Memory B cell (primary cell): ENCODE measurements at places on chromosomes 5 and 9.
A peak's percentile ranks its signal among the peaks of the same experiment; 100 is the strongest.

DNA sequence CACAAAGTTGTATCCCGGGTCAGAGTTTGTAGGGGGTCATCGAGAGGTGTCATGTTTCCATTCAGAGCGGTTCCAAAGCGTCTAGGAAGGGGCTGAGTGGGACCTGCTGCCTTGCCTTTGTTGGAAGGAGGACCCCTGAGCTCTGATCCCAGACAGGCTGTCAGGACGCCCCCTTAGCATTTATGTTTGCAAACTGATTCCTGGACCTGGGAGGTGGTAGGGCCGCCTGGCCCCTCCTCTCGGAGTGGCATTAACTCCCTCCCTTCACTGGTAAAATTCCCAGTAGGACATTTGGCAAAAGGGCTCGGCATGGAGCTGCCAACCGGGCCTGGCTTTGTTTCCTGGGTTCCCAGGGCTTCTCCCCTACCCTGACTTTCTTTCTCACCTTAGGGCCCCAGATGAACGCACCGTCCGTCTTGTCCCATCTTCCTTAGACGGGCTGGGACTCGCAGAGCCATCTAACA, 2.5 kb downstream of the JADE2 start:
- peak overlapping the region; percentile 18 for H3K27ac ChIP-seq
- H3K27me3 ChIP-seq, result no peaks in the 10 kb centered on the region
- peaks cover 41% of the 10 kb centered on the region for H3K4me1 ChIP-seq

GRCh38 chr5:80592761-80593160, 22.7 kb upstream of the ANKRD34B start:
- no peak overlapping the region for H3K4me3 ChIP-seq
- no peaks in the 10 kb centered on the region for H3K4me1 ChIP-seq
- H3K27ac ChIP-seq, result no peak overlapping the region
- peaks cover 7% of the 10 kb centered on the region for H3K27me3 ChIP-seq

DNA sequence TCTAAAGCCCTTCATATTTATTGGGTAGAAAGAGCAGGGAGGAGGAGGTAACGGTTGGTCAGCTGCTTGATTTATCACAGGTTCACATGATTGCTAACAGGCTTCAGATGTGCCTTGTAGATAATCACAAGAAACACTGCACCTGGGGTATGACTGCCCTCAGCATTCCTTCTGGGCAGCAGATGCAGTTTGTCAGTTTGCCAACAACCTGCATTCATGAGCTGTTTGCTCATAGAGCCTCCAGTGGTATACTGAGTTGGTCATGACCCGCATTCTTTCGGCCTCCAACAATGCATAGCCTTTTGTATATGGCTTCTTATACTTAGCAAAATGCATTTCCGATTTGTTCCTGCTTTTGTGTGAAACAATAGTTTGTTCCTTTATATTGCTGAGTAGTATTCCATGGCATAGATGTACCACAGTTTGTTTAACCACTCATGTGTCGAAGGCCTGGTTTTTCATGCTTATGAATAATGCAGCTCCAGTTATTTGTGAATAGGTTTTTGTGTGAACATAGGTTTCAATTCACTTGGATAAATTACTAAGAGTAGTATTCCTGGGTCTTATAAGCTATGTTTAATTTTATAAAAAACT, 83.6 kb downstream of the ARHGEF28 start:
- H3K36me3 ChIP-seq, result peaks cover 3% of the 10 kb centered on the region
- H3K27ac ChIP-seq, result no peak overlapping the region
- no peak overlapping the region for H3K4me3 ChIP-seq
- no peak for DNase-seq
- no peaks in the 10 kb centered on the region for H3K4me1 ChIP-seq

GRCh38 chr5:174155281-174155680, 109.8 kb downstream of the NSG2 start:
- no peak overlapping the region for H3K4me3 ChIP-seq
- H3K36me3 ChIP-seq, result no peaks in the 10 kb centered on the region

DNA sequence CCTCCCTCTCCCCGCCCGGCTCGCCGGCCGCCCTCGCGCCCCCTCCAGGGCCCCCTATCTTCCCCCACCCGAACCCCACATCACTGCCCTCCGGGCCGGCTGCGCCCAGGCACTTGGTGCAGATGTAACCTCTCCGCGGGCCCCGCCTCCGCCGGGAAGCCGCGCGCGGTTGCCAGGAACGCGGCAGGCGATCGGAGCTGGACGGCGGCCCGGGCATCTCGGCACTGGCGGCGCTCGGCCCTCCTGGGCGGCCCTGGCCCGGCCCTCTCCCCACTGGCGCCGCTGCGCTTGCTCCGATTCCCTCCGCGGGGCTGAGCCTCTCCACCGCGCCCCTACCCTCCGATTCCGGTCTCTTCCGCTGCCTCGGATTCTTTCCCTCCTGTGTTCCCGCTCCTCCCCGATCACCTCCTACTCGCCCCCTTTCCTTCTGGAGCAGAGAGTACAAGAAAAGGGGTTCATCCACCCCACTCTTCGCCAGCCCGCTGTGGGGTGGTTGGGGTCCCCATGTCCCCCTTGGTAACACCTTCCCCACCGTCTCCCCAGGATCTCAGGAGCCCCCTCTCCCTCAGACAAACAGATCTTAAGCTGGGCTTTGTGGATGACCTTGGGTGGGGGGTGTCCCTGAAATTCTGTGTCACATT, 70.6 kb downstream of the C9orf50 start:
- H3K4me1 ChIP-seq, result peaks cover 7% of the 10 kb centered on the region
- peaks cover 29% of the 10 kb centered on the region for H3K27me3 ChIP-seq
- DNase-seq, result no peak
- peak overlapping the region; percentile 47 for H3K4me3 ChIP-seq
- no peak overlapping the region for H3K27ac ChIP-seq

GRCh38 chr9:135489188-135489906, 9.8 kb downstream of the PPP1R26 start:
- no peak overlapping the region for H3K4me3 ChIP-seq
- peaks cover 2% of the 10 kb centered on the region for H3K36me3 ChIP-seq
- no peaks in the 10 kb centered on the region for H3K4me1 ChIP-seq
- no peak for DNase-seq

- no peak overlapping the region for H3K27ac ChIP-seq
- no peak for DNase-seq
- no peak overlapping the region for H3K4me3 ChIP-seq
- H3K4me1 ChIP-seq, result no peaks in the 10 kb centered on the region
- no peaks in the 10 kb centered on the region for H3K36me3 ChIP-seq
Measured at GRCh38 chr9:89022001-89022759, 30.9 kb downstream of the S1PR3 start.

GRCh38 chr9:112288029-112288428, 45.4 kb downstream of the PTBP3 start:
- no peak for DNase-seq
- H3K36me3 ChIP-seq, result peaks cover 61% of the 10 kb centered on the region
- no peak overlapping the region for H3K4me3 ChIP-seq
- no peak overlapping the region for H3K27ac ChIP-seq
- H3K27me3 ChIP-seq, result no peaks in the 10 kb centered on the region

GRCh38 chr5:5026409-5026785, 113.7 kb upstream of the ADAMTS16 start:
- H3K27me3 ChIP-seq, result peaks cover 1% of the 10 kb centered on the region
- H3K36me3 ChIP-seq, result peaks cover 4% of the 10 kb centered on the region
- H3K27ac ChIP-seq, result no peak overlapping the region

DNA sequence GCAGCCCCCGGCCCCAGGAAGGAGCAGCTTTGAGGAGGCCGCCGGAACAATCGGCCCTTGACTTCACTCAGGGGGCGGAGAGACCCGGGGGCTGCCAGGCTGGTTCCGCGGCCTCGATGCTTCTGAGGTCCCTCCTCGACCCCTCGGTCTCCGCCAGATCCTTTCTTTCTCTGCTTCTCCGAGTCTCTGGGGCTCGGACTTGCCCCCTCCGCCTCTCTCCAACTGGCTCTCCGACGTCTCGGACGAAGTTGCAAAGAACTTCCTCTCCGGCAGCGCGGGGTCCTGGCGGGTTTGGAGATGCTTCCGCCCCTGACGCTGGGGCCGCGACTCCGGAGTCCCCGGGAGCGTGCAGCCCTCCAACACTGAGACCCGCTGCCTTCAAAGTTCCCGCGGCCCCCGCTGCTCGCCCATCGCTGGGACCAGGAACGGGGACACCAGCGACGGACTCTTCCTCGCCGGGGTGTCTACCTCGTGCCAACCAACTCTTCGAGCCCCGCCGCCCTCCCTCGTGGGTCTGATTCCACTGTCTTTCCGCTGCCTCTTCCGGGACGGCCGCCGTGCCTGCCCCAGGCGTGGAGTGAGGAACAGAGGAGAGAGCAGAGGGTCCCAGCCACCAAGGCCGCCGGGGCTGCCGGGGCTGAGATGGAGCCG, 7.0 kb downstream of the PAX5 start:
- no peak for DNase-seq
- H3K4me1 ChIP-seq, result peaks cover 52% of the 10 kb centered on the region
- H3K27ac ChIP-seq, result no peak overlapping the region
- peak overlapping the region; percentile 97 for H3K4me3 ChIP-seq
- H3K36me3 ChIP-seq, result peaks cover 13% of the 10 kb centered on the region
- H3K27me3 ChIP-seq, result no peaks in the 10 kb centered on the region

- no peaks in the 10 kb centered on the region for H3K4me1 ChIP-seq
- H3K36me3 ChIP-seq, result no peaks in the 10 kb centered on the region
- H3K27me3 ChIP-seq, result peaks cover 4% of the 10 kb centered on the region
Measured at GRCh38 chr9:86434039-86434726, 80.0 kb upstream of the TUT7 start.

- H3K4me3 ChIP-seq, result no peak overlapping the region
- H3K4me1 ChIP-seq, result peaks cover 2% of the 10 kb centered on the region
- no peak for DNase-seq
- H3K27me3 ChIP-seq, result no peaks in the 10 kb centered on the region
- H3K36me3 ChIP-seq, result no peaks in the 10 kb centered on the region
Measured at GRCh38 chr5:107512029-107512428, 158.7 kb downstream of the EFNA5 start.

- H3K27me3 ChIP-seq, result no peaks in the 10 kb centered on the region
- H3K27ac ChIP-seq, result no peak overlapping the region
- H3K4me3 ChIP-seq, result no peak overlapping the region
- no peak for DNase-seq
- no peaks in the 10 kb centered on the region for H3K36me3 ChIP-seq
Measured at GRCh38 chr5:166257661-166258060, 2033.8 kb upstream of the WWC1 start.

DNA sequence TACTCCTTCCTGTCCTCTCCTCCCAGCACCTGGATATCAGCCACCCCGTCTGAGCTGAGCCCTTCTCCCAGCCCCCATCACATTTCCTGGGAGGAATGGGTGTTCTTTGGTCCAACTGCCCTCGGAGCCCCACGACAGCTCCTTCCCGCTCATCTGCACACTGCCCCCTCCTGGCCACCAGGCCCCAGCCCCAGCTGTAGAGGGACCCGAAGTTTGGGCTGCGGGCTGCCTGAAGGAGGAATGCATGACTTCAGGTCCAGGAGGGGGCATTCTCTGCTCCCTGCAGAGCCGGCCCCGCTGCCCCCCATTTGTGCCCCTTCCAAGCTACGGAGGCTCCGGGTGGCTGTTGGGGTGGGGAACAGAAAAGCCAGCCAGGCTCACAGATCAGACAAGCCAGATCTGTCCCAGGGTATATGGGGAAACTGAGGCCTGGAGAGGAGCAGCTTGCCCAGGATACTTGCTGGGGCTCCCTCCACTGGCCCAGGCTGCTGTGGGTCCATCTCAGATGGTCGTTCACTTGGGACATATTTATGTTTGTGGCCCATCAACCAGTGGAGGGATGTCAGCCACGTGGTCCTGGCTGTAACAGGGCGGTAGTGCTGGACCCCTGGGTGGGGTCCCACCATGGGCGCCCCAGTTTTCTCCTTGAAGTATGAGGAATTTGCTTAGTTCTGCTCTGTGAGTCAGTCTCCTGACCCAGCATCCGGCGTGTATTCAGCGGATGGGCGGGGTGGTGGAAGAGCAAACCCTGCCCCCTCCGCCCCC, 33.1 kb downstream of the DAB2IP start:
- H3K4me3 ChIP-seq, result no peak overlapping the region
- no peaks in the 10 kb centered on the region for H3K36me3 ChIP-seq
- H3K27me3 ChIP-seq, result peaks cover 15% of the 10 kb centered on the region
- H3K4me1 ChIP-seq, result peaks cover 5% of the 10 kb centered on the region
- H3K27ac ChIP-seq, result no peak overlapping the region

- H3K27ac ChIP-seq, result no peak overlapping the region
- peaks cover 9% of the 10 kb centered on the region for H3K4me1 ChIP-seq
- no peaks in the 10 kb centered on the region for H3K36me3 ChIP-seq
- peaks cover 3% of the 10 kb centered on the region for H3K27me3 ChIP-seq
Measured at GRCh38 chr9:113886466-113886865, 10.4 kb downstream of the ZNF618 start.

GRCh38 chr9:11933926-11934325, 759.3 kb upstream of the TYRP1 start:
- no peaks in the 10 kb centered on the region for H3K36me3 ChIP-seq
- H3K27me3 ChIP-seq, result no peaks in the 10 kb centered on the region
- DNase-seq, result no peak
- H3K27ac ChIP-seq, result no peak overlapping the region
- no peak overlapping the region for H3K4me3 ChIP-seq

DNA sequence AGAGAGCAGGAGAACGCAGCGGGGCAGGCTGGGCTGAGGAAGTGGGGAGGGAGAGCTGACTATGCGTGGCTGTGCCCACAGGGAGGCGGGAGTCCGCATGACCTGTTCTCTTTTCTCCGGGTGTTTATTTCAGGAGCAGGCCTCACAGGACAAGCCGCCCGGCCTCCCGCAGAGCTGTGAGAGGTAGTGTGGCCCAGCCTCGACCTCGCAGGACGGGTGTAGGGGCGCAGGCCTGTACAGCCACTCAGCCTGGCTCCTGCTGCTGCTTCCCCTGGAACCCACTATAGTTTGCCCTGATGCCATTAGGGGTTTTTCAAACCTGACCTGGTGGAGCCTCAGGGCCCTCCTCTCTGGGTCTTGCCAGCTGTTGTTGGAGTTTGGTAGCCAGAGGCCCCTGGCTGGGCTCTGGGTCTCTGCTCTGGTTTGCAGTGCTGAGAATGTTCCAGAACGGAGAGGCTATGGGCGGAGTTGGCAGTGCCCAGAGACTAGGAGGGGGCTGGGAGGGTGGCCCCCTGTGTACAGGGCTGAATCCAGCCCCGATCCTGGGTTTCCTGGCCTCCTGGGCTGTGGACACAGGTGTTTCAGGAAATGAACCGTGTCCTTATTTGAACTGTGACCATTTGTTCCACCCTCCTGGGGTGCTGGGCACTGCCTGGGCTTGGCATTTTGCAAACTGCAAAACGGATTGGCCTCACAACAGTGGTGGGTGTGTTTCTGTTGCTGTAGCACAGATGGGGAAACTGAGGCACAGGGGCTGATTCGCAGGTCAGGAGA, 78.8 kb downstream of the WNK2 start:
- no peak overlapping the region for H3K4me3 ChIP-seq
- H3K4me1 ChIP-seq, result peaks cover 5% of the 10 kb centered on the region
- DNase-seq, result no peak
- no peak overlapping the region for H3K27ac ChIP-seq

DNA sequence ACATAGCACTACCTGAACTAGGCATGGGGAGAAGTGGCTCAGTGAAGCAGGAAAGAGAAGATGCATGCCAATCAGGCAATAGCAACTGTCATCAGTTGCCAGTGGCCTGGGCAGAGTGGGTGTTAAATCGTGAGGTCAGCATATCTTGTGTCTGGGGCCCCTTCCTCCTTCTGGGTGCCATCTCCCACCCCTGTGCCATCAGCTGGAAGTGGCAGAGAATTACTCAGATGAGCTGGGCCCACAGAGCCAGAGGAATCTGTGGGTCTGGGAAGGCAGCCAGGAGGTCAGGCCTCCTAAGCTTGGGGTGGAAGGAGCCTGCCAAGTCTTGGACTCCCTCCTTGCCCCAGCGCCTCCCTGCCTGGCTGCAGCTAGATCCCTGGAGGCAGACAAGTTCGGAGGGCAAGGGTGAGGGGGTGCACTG, 66.5 kb downstream of the GALNT12 start:
- H3K36me3 ChIP-seq, result no peaks in the 10 kb centered on the region
- no peak overlapping the region for H3K27ac ChIP-seq
- H3K4me1 ChIP-seq, result no peaks in the 10 kb centered on the region
- no peak for DNase-seq
